ENCODE measurements at places on chromosomes 6 and 20.

DNA sequence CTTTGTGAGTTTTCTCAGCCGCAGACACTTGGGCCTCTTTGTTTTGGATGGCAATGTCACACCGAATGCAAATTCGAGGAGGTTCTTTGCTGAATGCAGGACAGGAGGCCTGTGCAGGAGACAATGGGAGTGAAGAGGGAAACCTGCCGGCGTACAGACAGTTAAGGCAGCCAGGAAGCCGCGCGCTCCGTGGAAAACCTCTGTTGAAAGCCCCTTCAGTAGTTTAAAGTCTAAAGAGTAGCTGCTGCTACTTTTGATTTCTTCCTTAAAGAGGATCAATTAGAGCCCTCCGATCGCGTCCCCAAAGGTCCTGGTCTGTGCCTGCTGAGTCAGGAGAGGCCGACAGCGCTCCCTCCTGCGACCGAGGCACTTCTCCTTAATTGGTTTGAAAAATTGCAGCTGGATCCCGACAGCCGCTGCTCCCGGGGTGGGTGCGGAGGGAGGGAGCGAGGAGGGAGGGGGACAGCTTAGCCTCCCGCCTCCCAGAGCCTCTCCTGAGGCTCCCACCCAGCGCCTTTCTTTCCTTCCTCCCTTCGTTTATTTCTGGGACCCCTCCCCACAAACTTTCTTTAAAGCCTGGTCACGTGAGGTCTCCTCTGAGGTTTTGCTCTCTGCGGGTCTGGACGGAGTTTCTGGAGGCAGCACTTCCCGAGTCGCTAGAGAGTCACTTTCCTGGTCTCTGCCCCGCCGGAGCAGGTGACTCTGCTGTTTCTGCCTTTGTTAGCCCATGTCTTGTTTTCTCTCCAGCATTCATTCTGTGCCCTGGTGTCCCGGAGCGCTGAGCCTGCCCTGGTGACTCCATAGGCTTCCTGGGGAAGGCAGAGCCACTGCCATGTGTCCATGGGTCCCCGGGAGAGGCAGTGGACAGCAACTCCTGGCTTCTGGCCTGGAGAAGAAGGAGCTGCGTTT lies 22.3 kb upstream of the RPP40 start:
- DNase-seq: no peak

- DNase-seq: no peak
These were observed 510.5 kb downstream of the HACE1 start for GRCh38 chr6:104349191-104349590.

GRCh38 chr6:85714893-85715530 lies 72.3 kb upstream of the SYNCRIP start:
- DNase-seq: no peak

DNA sequence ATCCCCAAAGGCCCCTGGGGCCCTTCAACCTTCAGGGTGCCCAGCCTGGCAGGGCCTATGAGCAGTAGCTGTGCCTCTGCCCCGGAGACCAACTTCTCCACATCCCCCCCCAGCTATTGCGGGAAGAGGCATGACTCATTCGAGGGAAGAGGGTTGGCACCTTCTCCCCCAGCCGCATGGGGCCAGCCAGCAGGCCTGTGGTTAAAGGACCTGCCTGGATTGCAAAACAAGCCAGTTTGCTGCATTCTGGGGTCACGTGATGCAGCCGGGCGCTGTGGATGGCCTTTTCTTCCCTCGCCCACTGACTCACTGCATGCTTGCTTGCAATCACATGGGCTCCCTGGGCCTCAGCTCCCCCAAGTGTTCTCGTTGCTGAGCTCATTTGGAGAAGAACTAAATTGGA lies 182.5 kb downstream of the MAFB start:
- no peak for DNase-seq

DNA sequence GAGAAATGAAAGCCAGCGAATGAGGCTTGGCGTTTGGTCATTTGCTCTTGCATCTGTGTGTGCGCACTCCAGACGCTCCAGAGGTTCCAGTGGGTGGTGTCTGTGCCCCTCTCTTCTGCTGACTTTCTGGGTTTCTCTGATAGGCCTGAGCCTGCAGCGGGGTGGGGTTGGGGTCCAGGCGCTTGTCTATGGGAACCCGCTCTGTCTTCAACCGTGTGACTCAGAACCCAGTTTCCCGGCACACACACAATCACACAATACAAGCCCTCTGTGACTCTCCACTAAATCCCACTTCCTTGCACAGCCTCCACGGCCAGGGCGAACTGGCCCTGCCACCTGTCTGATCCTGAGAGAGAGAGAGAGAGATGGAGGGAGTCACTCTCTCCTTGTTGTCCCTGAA lies 24.6 kb downstream of the RBM38 start:
- DNase-seq: no peak

GRCh38 chr20:42587427-42587826 lies 602.3 kb downstream of the PTPRT start:
- DNase-seq: no peak

DNA sequence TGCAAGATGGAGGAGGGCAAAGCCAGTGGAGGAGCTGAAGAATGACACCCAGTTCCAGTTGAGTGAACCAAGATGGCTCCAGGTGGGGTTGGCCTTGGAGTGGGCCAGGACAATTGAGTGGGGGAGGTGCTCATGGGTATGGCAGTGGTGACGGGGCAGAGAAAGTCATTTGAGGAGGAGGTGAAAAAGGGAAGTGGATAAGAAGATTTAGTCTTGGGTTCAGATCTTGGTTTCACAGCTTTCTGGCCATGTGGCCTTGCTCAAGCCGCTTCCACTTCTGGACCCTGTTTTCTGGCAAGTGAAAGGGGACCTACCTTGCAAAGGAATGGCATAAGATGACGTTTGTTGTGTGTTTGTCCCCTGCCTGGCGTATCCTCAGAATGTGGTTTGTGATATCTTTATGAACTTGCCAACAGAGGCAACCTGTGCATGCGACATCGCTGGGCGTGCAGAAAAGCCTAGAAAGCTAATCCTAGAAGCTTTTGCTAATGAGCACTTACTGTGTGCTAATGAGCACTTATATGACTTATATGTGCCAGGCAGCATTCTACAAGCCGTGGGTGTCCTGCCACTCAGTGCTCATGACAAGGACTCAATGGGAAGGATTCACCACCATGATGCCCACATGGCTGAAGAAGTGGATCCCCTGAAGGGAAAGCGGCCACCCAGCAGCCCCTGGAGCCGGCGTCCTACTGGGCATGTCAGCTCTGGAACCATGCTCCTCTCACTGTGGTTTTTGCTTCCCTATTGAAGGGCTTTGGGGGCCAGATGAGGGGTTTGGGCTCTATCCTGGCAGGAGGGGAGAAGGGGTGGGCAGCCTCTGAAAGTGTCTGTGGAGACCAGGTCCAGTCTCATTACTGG lies 23.6 kb upstream of the STX16 start:
- no peak for DNase-seq

GRCh38 chr6:162683135-162683534 lies 44.4 kb downstream of the PRKN start:
- DNase-seq: no peak

GRCh38 chr20:1860446-1860845 lies 34.8 kb upstream of the SIRPA start:
- DNase-seq: no peak

DNA sequence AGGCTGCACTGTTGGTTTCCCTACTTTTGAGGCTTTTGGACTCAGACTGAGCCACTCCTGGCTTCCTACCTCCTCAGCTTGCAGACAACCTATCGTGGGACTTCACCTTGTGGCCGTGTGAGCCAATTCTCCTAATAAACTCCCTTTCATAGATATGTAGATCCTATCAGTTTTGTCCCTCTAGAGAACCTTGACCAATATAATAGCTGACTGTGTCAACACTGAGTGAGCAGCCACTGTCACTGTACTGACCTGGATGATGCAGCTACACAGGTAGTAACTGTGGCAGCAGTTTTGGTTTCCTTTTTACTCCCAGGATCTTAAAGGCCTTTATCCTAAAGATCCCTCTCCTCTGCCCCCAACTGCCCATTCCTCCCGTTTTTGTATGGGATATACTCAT lies 70.2 kb downstream of the SLC22A3 start:
- DNase-seq: no peak

- no peak for DNase-seq
These were observed 46.1 kb downstream of the GMPR start for GRCh38 chr6:16284472-16284871.

DNA sequence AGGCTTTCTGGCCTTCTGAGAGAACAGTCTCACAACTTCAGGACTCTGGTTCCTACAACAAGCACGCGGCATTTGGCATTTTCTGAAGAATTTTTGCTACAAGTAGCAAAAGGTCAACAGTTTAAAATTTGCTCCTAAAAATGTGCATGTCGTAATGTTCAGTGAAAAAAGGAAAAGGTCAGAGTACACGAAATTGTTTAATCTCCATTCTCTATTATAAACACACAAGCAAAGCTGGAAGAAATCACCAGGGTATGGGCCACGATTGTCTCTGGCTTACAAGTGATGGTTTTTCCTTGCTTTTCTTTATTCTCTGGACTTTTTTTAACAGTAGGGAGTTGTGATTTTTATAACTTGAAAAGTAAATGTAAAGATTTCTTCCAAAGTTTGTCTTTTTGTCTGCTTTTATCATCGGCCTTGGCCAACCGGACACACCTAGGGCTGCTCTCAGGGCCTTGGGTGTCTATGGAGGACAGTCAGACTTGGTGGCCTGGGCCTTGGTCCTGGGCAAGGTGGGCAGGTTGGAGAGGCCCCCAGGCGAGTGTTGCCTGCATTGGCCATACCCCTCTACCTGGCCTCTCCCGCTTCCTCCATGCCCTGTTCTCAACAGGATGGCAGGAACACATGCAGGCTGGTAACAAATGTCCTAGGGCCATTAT lies 32.4 kb downstream of the PLEKHG1 start:
- no peak for DNase-seq

DNA sequence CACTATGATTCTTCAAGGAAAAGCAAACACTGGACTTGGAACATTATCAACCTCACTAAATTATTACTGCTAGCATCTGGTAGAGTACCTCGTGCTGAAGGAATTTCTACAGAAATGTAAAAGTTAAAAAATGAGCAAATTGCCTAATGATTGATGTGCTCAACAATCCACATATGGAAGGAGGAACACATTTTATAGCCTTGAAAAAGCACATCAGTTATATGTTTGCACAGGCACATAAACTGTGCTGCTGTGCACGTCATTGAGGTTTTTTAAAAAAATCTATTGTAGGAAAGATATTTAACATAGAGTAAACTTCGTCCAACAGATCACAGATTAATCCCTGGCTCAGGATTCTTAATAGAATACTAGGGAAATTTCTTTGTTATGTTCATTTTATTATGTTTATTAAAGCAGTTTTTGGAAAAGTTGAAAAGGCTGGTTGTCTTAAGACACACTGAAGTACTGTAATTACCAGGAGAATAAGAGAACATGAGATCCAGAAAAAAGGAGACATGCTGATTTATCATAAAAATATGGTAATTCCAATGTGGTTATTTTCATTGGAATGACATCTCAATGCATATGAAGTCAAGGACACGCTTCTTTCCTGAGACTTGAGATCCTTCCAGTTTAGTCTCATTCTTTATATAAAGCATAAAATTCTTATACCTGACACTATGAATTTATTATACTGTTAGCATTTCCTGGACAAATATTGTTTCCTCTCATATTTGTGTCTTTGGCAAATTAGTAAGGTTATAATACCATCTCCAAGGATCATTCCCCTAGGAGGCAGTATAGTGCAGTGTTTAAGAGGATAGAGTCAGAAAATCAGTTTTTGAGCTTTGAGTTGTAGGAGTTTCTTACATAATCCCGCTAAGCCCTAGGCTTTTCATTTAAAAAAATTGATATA lies 511.1 kb downstream of the TENT5A start:
- no peak for DNase-seq

DNA sequence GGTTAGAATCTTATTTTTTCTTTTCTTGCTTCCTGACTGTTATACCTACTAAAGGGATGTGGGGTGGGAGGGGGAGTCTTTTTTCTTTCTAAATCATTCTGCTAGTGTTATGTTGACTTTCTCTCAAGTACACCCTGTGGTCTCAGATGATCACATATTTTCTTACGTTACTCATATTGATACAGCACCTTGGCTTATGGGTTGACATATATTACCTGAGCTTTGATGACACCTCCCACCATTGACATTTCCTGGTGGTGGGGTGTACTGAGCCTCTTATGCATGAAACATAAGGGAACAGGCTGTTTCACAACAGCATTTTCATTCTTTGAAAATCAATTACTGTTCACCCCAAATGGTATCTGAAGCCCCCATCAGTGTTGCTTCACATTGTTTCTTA lies 169.8 kb downstream of the MMS22L start:
- DNase-seq: no peak

DNA sequence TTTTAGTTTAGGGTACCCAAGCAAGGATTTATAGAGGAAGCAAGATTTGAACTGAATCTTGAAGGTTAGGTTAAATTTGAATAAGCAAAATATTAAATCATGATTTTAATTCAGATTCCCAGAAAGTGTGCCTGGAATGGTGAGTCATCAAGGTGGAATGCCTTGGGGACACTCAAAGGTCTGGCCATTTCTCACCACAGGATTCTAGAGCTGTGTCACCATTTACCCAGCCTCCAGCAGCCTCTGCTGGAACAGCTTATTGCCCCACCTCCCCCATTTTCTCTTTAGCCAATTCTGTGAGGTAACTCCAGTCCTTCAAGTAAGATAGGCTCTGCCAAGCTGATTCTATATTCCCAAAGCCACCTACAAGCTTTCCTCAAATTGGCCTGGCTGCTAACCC lies 181.4 kb downstream of the SIM1 start:
- DNase-seq: no peak

- no peak for DNase-seq
These were observed 7.0 kb downstream of the GRIK2 start for GRCh38 chr6:101400326-101401135.

DNA sequence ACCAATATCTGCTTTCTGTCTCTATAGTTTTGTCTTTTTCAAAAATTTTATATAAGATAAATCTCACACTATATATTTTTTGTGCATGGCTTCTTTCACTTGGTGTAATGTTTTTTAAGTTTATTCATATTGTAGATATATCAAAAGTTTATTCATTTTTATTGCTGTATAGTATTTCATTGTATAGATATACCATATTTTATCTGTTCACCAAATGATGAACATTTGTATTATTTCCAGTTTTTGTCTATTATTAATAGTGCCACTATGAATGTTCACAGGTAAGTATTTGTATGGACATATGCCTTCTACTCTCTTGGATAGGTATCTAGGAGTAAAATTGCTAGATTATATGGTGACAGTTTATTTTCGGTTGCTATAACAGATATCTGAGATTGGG lies 289.5 kb upstream of the CITED2 start:
- no peak for DNase-seq

DNA sequence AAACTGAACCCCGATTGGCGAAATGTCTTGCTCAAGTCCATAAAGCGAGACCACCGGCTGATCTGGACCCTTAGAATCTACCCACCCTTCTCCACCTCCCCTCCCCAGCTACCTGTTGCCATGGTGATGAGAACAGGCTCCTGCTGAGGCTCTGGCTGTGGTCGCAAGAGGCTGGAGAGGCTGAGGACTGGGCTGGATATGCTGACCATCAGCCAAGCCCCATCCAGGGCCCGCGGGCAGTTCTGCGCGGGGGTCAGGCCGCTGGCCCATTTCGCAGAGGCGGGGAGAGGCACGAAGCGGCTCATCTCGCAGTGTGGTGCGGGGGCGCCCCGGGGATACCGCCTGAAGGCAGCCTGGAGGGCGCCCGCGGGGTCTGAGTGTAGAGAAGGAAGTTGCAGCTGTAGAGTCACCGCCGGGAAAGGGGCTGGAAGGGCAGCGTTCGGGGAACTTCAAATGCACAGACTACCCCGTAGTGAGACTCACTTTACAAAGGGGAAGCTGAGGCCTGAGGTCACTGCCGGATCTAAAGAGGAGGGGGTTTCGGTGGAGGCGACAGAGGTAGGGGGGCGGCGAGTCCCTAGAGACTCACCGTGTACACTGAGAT lies 671 bp downstream of the TAPBP start:
- no peak for DNase-seq

All from activated CD8-positive, alpha-beta memory T cell treated with anti-CD3 and anti-CD28 coated beads for 48 hours (primary cell).